Immature natural killer cell (primary cell): ENCODE measurements at places on chromosomes 12 and 14.
A peak's percentile ranks its signal among the peaks of the same experiment; 100 is the strongest.

GRCh38 chr14:58198086-58198485, 1.9 kb upstream of the ACTR10 start:
- peak; percentile 62 for DNase-seq

DNA sequence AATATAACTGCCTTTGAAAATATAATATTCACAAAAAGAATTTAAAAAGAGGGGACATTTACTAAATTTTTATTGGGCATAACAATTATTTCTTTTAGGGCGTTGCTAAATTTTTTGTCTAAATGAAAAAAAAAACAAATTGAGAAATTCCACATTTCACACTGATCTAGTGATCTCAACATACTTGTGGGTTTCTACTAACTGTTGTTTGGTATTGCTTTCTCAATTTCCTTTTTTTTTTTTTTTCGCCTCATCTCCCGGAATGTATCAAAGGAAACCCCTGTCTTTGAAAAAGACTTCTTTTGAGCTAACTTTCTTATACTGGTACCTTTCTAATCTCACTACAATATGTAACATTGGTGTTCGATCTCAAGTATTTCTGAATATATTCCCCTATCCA, at the start of gene CLEC4D:
CLEC4D (plus strand) TSS at position 248 of the 400 bp plus-strand sequence. CDS start 230 bp downstream, outside the sequence.
- DNase-seq: no peak

DNA sequence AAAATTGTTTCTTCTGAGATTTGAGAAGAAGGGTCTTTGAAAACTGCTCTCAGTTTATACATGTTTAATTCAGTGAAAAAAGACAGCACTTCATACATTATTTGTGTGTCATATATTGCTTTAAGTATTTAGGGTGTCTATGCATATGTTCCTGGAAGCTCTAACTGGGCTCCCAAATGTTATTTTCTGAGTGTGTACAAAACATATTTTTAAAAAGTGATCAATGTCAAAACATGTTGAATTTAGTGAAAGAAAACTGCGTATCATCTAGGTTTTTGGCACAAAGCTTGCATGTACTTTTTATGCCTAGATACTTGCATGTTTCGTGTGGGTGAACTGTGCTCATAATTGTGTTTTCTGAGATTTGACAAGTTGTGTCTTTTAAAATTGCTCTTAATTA, 81.6 kb downstream of the ASCL4 start:
- no peak for DNase-seq

DNA sequence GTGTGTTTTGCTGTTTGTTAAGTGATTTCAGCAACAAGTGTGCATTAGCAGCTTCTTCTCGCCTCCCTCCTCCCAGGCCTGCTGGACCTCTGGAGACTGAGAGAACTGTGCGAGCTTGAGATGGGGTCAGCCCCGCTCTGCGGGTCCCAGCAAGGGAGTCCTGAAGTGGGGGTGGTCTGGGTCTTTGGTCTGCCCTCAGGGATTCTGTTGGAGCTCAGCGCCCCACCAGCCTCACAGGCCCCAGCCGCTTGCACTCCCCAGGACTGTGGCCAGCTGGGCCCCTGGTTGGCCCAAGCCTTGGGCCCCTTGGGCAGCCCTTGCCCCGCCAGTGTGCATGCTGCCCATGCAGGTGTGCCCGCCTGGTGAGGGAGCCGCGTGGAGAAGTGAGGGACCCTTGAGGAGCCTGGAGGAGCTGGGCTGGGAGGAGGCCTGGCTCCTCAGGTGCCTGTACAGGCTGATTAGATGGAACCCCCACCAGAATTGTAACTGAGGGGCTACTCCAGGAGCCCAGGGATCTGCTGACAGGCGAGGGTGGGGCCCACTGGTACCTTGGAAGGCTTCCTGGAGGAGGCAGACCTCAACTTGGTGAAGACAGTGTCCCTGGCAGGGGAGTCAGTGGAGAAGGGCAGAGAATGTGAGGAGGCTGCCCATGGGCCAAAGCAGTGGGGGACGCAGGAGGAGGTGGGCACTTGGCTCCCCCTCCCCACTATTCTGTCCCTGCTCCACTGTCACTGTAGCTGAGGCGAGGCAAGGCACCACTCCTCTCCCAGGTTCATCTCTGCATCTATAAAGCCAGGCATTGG, 56.7 kb downstream of the BEGAIN start:
- DNase-seq: no peak

- DNase-seq: no peak
Measured at GRCh38 chr14:74605531-74606223, 6.4 kb downstream of the LTBP2 start.

DNA sequence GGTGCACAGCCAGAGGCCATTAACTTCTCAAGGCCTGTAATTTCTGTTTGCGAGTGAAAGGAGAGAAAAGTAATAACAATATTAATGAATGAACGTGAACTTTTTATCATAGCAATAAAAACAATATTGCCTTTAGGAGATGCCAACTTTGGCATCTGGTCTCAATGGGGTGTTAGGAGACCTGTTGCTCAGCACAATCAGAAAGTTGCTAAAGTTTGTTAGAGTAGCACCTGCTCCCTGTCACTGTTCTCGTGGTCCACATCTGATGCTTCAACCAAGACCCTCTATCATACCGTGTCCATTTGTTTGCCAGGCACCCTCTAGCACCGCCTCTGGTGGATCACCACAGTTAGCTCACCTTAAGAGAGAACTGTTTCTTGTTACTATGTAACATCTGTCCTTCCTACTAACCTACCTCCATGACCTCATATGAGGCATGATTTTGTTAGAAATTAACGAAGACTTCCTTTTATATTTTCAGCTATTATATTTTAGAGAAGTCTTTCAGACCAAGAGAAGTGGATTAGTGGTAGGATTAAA, 12.5 kb upstream of the CLEC4E start:
- DNase-seq: no peak

GRCh38 chr12:127909041-127909440, 357.9 kb upstream of the TMEM132C start:
- DNase-seq: no peak

DNA sequence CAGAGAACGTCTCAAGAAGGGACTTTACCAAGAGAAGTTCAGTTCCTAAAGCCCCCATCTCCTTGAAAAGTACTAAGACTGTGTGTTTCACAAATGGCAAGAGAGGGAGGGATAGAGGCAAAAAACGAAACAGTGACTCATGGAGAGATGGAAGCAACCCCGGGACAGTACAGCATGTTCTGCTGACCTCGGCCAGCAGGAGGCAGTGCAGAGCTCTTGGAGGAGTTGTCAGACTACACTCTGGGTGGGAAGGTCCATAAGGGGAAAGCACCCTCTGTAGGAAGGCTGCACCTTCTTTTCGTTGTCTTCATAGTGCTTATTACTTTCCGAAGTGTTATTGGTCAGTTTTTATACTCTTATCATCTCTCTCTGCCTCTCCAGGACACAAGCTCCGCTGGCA, 525.2 kb upstream of the CCDC196 start:
- peak; percentile 42 for DNase-seq

DNA sequence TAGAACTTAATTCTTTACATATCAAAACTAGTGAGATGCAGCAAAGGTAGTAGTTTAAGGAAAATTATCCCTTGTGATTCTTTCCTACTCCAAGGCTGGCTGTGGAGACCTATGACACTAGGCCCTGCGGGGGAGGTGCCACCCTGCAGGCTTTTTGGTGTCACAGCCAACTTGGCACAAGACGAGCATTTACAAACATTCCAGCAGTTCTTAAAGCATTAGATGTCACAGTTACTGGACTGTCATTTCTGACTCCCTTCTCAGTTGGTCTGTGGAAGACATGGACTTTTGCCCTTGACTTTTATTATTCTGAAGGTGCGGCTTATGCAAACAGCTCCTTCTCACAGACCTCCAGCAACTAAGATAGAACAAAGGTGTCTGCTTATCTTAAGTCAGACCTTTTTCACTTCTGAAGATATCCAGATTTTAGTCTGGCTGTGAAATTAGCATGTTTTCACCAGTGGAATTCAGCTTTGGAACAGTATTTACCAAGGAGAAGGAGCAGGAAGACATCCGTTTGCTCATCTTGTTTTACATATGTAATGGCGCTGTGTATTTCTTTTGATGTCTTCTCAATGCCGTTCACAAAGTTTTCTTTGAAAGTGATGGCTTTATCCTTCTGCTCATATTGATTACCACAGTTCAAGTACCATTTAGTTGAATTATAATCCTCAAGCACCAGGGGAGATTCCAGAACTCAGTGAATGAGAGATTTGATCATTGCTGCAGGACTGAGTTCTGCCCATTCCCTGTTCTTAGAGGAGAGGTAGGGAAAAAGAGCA, 17.9 kb downstream of the SRGAP1 start:
- DNase-seq: no peak

- DNase-seq: no peak
Measured at GRCh38 chr12:77214136-77214535, 148.8 kb upstream of the E2F7 start.

DNA sequence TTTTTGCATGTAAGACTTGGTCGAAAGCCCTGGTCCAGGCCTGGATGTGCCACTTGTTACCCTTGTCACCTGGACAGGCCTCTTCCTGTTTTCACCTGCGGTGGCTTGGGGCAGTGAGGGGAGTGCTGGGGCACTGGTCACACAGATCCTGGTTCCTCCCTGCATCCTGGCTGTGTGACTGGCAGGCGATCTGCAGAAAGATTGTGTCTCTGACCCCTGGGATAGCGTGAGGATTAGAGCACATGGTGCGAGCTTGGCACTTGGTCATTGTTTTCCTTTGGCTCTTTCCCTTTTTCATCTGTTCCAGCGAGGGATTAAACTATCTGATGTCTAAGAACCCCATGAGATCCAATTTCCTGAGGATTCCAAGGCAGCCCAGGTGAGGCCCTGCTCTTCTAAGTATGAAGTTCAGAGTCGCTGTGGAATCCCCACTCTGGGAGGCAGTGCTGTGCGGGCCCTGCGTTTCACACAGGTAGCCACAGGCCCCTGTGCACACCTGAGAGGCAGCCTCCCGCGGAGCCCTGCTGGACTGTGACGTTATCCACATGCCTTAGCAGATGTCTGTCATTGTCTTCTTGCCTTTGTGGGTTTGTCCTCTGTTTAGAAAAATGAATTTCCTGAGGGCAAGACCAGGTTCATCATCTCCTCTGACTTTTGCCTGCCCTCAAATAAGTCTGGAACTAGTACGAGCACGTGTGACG, 288.4 kb downstream of the CACNA1C start:
- DNase-seq: no peak

DNA sequence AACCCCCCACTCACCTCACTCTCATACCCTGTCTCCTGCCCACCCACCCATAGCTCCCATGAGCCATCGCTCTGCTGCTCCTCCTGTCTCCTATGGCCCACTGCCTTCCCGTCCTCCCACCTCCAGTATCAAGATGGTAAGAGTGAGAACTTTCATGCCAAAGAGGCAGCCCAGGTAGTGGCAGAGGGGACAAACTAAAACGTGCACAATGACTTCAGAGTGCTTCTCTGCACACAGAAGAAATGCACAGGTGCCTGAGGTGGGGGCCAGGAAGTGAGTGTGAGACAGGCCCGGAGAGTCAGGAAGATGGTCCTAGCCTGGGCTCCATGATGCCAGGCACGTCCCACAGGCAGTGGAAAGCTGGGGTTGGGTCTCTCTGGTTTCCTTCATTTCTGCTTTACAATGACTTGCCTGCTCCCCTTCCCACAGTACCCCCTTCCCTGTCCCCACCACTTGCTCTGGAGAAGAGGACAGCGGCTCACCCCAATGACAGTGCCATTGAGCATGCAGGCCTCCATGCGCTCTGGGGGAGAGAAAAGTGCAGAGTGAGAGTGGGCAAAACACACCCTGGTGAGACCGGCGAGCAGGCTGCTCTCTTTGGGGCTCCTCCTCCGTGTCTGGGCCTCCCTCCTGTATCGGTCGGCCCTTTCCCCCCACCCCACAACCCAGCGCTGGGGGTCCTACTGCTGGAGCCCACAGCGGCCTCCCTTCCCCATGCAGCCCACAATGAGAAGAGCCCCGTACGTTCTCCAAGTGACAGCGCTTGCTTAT, 22.8 kb upstream of the ANO2 start:
- DNase-seq: no peak

DNA sequence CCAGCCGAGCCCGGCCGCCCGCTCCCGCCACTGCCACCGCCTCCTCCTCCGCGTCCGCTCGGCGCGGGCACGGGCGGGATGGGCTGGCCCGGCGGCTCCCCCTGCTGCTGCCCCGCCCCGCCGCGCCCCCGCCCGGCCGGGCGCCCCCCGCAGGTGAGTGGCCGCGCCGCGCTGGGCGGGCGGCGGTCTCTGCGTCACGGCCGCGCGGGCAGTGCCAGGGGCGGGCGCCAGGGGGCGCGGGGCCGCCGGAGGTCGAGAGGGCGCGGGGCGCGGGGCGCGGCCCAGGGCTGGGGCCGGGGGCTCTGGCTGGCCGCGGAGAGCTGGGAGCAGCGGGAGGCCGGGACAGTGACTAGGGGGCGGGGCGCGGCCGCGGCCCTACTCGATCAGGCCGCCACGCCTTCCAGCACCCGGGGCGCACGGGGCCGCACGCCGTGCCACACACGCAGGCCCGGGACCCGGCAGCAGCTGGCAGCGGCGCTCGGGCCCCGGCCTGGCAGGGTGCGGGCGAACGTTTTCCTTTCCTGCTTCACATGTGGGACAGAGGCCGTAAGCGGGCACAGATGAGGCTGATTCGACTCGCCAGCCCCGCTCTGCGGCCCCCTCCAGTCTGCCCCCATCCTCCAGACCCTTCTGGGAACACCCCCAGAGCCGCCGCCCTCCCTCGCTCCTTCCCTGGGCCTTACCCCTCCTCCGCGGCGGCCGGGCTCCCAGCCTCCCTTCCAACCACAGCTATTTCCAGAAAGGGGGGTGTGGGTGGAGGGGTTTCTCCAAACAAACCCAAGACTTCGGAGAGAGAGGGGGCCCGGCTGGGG, 2.4 kb upstream of the TNS2 start:
- DNase-seq: peak; percentile 76

- no peak for DNase-seq
Measured at GRCh38 chr12:47939009-47939601, 24.3 kb upstream of the TMEM106C start.

- DNase-seq: no peak
Measured at GRCh38 chr14:104576232-104576969, 3.2 kb upstream of the C14orf180 start.

- no peak for DNase-seq
Measured at GRCh38 chr12:123089631-123090353, 61.1 kb downstream of the PITPNM2 start.

- DNase-seq: no peak
Measured at GRCh38 chr12:119448611-119449131, 114.1 kb downstream of the CCDC60 start.

DNA sequence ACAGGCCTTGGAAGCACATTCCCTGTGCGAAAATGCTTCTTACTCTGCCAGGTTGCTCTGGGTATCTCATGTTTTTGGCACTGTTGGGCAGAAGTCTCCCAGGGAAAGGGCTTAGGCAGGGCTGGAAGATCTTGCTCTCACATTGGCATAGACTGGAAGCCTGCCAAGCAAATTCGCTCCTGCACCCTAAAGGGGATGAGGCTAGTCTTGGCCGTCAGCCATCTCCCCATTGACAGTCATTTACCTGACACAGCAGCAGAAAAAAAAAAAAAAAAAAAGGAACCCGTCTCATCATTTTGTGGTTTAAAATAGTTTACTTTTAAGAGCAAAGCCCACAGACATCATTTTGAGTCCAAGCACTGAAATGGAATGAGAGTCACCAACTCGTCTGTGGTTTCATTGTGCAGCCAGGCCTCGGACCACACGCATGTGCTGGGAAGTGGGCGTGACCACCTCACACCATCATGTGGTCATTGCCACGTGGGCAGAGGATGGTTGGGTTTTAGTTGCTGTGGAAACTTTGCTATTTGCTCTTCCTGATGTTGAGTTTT, 84.8 kb downstream of the NRXN3 start:
- DNase-seq: peak; percentile 45
